ENCODE measurements at places on chromosomes 5 and 9.

- no peaks in the 10 kb centered on the region for H3K36me3 ChIP-seq
- H3K4me3 ChIP-seq, result peak within 1 kb of the TSS; percentile 83
- H3K27me3 ChIP-seq, result peaks cover 29% of the 10 kb centered on the region
- H3K4me1 ChIP-seq, result peaks cover 28% of the 10 kb centered on the region
- peak within 1 kb of the TSS; percentile 32 for H3K27ac ChIP-seq
- peak; percentile 68 for DNase-seq
Observed at GRCh38 chr9:132878695-132879456, at the start of gene SPACA9. SPACA9 (plus strand) TSS chr9:132878898; CDS start chr9:132883948, 5,050 bp downstream.

- DNase-seq, result no peak
- peak overlapping the region; percentile 100 for H3K27ac ChIP-seq
- H3K36me3 ChIP-seq, result peaks cover 24% of the 10 kb centered on the region
- H3K4me1 ChIP-seq, result peaks cover 43% of the 10 kb centered on the region
- no peaks in the 10 kb centered on the region for H3K27me3 ChIP-seq
- peak overlapping the region; percentile 99 for H3K4me3 ChIP-seq
Observed at GRCh38 chr5:72817076-72817481, 618 bp downstream of the TNPO1 start.

DNA sequence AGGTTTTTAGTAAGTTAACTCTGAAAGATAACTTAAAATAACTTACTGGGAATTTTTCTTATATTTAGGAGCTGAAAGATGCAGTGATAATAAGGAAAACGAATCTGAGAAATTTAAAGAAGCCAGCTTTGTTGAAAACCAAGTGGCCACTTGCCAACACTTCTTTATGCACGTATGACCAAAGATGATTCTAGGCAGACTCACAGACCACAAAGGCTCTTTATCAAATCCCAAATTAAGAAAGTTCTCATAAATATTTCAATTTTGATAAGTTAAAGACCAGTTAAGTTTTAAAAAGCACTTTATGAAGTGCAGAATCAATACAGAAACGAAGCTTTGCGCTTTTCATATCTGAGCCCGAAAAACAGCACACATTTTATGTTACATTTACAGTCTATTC is 1.5 kb downstream of the AFF4 start:
- H3K27ac ChIP-seq, result peak overlapping the region; percentile 100
- H3K4me1 ChIP-seq, result peaks cover 29% of the 10 kb centered on the region
- peaks cover 35% of the 10 kb centered on the region for H3K36me3 ChIP-seq
- no peak for DNase-seq

- no peak for DNase-seq
- H3K27me3 ChIP-seq, result no peaks in the 10 kb centered on the region
- H3K27ac ChIP-seq, result no peak overlapping the region
- H3K4me1 ChIP-seq, result peaks cover 29% of the 10 kb centered on the region
- H3K36me3 ChIP-seq, result no peaks in the 10 kb centered on the region
Observed at GRCh38 chr5:103941596-103941995, 379.0 kb upstream of the NUDT12 start.

GRCh38 chr5:152124409-152125041 is 199.9 kb upstream of the GLRA1 start:
- H3K4me3 ChIP-seq, result no peak overlapping the region
- H3K27ac ChIP-seq, result no peak overlapping the region
- H3K4me1 ChIP-seq, result peaks cover 24% of the 10 kb centered on the region
- H3K36me3 ChIP-seq, result no peaks in the 10 kb centered on the region
- DNase-seq, result no peak

GRCh38 chr5:43221502-43221901 is 29.5 kb downstream of the NIM1K start:
- peaks cover 7% of the 10 kb centered on the region for H3K27me3 ChIP-seq
- no peak for DNase-seq
- H3K36me3 ChIP-seq, result no peaks in the 10 kb centered on the region
- H3K27ac ChIP-seq, result no peak overlapping the region
- no peak overlapping the region for H3K4me3 ChIP-seq

DNA sequence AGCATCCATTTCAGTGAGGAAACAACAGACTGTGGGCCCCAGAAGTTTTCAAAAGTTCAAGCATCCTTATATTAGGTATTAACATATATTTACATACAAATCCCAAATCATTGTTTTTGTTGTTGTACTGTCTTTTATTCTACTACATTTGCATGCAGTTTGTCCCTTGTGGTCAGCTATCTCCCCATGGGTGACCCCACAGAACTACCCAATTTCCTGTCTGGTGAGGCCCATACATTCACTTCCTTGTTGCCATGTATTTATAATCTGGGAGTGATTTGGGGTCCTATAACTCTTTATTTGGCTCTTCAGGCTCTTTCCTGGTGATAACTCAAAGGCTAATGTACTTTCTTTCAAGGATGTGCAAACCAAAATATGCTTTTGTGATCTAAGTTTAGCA is 3.3 kb upstream of the CD180 start:
- no peak overlapping the region for H3K4me3 ChIP-seq
- DNase-seq, result no peak
- peaks cover 7% of the 10 kb centered on the region for H3K27me3 ChIP-seq
- peaks cover 7% of the 10 kb centered on the region for H3K36me3 ChIP-seq
- peaks cover 20% of the 10 kb centered on the region for H3K4me1 ChIP-seq

All from nephron progenitor cell (in vitro differentiated cells).